ENCODE measurements at places on chromosomes 2 and 18.

- no peak for DNase-seq
Observed at GRCh38 chr2:160362018-160362417, 131.6 kb downstream of the RBMS1 start.

GRCh38 chr2:182057002-182057401 is 71.3 kb downstream of the PPP1R1C start:
- DNase-seq = no peak

GRCh38 chr18:75809151-75809925 is 381.8 kb upstream of the SMIM21 start:
- peak; percentile 62 for DNase-seq

- peak; percentile 80 for DNase-seq
Observed at GRCh38 chr2:119544075-119544938, at the start of gene CFAP221. Gene CFAP221, plus strand, starts transcription at chr2:119544449. Its CDS starts 1,683 bp downstream, at chr2:119546132.

DNA sequence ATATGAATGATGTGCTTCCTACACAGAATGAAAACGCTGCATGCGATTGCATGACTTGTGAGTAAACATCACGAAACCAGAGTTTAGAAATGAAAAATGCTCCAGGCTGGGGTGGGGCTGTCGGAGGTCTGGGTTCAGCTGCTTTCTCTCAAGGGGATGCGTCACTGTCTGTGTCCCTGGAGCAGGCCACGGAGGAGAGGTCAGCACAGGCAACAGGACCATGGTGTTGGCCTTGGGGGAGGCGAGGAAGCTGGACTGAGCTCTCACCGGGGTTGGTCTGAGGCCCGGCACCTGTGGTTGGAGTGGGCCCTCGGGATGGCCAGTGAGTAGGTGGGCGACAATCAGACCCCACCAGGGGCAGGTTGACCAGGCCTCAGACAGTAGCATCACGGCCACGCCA is 89.0 kb upstream of the TMEM18 start:
- DNase-seq = no peak

DNA sequence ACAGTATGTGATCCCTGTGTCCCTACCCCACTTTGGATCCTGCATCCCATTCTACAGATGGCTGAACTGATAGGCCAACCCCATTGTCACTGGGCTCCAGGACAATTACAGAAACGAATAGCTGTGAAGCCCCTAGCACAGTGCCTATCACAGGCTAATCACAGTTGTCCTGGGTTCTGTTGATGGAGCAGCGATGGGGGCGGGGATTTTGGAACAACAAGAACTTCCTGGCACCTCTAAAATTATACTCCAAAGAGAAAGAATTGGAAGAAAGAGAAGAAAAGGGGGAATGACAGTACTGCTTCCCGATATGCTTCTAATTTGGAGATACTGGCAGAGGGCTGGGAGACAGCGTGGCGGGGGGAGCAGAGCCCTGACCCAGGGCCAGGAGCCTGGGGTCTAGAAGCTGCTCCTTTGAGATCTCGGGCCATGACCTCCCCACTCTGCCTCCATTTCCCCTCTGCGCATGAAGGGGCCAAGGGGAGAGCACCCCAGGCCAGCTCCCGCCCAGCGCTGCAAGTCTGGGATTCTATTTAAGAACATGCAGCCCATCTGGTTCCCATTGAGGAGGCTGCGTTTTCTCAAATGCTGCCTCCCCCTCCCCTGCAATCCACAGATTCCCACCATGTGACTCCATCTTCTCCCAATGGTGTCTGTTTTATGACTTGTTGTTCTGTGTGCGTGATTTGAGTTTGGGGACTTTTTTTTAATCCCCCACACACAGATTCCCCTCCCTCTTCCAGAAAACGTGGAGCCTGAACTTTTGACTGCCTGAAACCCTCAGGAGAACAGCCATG is 202.7 kb downstream of the CYP26B1 start:
- DNase-seq = peak; percentile 82

GRCh38 chr2:109254174-109254904 is 125.3 kb downstream of the SH3RF3 start:
- no peak for DNase-seq

DNA sequence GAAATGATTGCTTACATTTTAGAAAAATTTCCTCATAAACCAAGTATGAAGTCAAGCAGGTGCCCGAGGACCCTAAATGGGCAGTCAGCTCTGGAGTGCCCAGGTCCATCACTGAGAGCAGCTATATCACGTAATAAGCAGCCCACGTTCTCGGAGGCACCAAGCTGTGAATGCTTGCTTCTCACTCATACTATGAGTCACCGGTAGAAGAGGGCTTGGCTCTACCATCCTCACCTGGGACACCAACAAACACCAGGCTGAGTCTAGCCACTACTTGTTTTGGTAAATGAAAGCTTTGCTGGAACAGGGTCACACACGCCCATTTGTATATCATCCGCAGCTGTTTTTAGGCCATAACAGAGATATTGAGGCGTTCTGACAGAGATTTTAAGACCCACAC is 207.5 kb downstream of the SEPTIN10 start:
- DNase-seq = no peak

GRCh38 chr2:130951018-130951417 is 114.3 kb downstream of the ARHGEF4 start:
- DNase-seq = no peak

DNA sequence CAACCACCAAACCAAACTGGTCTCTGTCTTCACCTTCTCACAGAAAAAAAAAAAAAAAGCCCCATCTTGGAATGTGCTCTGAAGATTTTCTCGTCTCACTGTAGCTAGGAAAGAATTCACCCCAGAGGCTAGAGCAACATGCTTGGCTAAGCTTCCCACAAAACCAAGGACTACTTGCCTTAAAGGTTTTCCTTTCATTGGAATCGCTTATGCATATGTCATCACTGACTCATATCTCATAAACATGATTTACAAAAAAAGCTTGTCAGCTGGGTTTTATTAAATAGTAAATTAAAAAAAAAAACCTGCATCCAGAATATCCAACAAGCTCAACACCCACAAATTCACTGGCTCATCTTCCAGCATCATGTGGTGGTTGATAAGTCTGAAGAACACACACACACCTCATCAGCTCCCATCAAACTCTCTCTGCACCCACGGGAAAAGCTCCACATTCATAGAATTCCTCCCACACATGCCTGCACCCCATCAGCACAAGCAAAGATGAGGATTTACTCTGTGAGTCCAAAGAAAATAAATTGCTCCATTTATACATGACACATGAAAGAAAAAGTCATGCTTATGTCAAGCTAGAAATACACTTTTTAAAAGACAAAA is 182.0 kb upstream of the TRIB2 start:
- no peak for DNase-seq

Measured in left hindlimb (tissue), 1 donor.